GM04503 (cell line): ENCODE measurements at places on chromosomes 5 and 9.
A peak's percentile ranks its signal among the peaks of the same experiment; 100 is the strongest.

GRCh38 chr5:15959370-15960164, 220.0 kb downstream of the MARCHF11 start:
- DNase-seq = no peak

- DNase-seq = no peak
Observed at GRCh38 chr5:1341863-1342262, 3.0 kb downstream of the CLPTM1L start.

DNA sequence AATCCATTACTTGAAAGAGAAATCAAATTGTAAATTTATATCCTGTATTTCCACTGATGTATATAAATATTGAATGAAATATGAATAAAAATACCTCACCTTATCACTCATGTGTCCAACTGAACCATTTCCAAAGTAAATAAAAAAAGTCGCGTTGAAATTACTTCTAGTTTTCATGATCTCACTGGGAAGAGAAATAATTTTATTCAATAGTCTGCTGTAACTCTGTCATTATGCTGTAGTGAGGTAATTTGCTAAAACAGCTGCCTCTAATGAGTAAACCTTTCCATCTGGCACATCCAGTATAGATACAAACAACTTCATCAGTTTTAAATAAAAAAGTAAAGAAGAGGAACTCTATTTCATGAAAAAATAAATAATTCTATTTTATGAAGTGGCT, 611.5 kb downstream of the ZNF608 start:
- no peak for DNase-seq

DNA sequence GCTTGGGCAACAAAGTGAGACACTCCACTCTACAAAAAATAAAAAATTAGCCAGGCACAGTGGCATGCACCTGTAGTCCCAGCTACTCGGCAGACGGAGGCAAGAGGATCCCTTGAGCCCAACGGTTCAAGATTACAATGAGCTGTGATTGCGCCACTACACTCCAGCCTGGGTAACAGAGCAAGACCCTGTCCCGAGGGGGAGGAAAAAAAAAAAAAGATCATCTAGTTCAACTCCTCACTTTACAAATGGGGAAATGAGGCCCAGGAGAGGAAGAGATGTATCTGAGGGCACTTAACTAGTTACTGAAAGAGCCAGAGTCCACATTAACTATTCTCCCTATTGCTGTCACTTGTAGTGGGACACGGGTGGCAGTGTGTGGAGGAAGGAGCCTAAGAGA, 13.8 kb downstream of the PDCL start:
- no peak for DNase-seq

GRCh38 chr9:87878989-87879511, 3.6 kb upstream of the SPATA31E1 start:
- peak; percentile 49 for DNase-seq

GRCh38 chr9:33223696-33224095, 16.3 kb upstream of the SPINK4 start:
- DNase-seq = no peak

GRCh38 chr5:33725806-33726205, 166.0 kb downstream of the ADAMTS12 start:
- DNase-seq = peak; percentile 57

DNA sequence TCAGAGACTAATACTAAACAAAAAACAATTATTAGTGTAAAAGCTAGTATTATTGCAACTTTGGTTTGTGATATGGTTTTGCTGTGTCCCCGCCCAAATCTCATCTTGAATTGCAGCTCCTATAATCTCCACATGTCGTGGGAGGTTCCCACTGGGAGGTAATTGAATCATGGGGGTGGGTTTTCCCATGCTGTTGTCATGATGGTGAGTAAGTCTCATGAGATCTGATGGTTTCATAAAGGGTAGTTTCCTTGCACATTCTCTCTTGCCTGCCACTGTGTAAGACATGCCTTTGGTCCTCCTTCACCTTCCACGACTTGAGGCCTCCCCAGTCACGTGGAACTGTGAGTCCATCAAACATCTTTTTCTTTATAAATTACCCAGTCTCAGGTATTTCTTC, 325.9 kb upstream of the DAB2 start:
- DNase-seq = no peak

DNA sequence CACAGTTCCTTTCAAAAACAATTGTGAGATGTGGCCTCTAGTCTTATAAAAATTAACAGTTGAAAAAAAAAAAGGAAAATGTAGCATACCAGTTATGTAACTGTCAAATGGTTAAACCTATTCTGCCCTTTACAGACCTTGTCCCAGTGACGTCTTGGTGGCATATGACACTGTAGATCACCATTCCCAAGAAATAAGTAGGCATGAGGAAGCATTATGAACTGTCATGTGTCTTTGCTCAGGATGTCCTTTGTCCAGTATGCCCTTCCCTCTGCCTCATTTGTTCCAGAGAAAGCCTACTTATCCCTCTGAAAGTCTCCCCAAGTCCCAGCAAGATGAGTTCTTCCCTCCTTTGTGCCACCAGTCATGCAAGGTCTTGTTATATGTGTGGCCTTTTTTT, 63.2 kb downstream of the PAM start:
- no peak for DNase-seq

DNA sequence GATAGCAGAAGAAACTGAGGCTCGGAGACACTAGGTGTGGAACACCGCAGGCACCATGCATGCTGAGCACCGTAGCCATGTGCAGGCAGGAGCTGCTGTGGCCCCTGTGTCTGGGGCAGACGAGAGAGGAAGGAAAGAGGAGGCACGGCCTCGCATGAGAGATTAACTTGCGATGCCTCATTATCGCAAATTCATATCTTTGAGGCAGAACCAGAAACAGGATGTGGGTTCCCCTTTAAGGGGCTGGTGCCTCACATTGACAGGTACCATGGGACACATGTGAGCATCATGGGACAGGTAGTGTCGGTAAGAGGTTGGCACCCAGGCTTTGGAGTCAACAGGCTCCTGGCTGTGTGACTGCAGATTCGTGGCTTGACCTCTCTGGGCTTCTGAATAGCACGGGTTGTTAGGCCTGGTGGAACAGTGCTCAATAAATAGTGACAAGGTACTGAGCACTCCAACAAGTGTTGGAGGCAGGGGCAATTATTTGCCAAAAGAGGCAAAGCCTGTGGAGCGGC, 40.8 kb downstream of the NAIF1 start:
- no peak for DNase-seq

GRCh38 chr5:78647351-78647818, 1.2 kb downstream of the LHFPL2 start:
- no peak for DNase-seq

DNA sequence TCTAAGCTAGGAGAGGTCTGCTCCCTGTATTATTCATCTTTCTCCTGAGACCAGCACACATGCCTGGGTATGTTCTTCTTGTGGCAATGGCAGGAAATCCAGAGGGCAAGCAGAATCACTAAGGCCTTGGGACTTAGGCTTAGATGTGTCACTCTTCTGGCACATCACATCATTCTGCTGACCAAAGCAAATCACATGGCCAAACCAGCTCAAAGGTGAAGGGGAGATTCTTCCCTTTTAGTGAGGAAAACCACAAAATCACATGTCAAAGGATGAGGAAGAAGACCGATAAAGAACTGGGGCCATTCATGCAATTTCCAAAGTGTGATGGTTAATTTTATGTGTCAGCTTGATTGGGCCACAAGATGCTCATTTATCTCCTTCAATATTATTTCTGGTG, 5.7 kb upstream of the AGGF1 start:
- DNase-seq = no peak

DNA sequence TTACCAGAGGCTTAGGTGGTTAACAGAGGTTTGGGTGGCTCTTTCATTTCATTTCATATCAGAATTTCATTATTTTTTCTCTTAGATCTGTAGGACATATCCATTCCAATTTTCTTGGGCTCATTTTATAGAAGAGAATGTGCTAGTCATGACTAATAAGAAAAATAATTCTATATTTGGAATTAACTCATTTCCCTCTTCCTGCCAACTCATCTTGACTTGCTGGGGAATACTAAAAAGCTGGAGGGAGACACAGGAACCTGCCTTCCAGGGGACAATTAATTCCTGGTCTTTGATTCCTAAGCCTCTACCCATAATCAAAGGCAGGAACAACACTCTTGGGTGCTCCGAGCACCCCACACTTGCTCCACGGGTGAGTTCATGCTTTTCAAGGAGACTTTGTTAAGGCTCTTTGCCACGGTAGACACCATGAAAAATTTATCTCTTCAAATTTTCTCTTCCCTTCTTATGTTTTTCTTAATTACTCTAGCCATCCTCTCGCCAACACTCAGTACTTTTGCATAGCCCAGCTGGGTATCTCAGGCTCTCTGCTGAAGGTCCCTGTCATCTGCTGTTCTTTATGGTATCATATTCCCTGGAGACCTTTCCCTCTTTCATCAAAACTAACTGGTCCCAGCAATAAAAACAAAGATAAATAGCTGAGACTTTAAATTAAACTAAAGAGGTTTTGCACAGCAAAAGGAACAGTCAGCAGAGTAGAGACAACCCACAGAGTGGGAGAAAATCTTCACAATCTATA, 273.9 kb downstream of the NPR3 start:
- DNase-seq = no peak

DNA sequence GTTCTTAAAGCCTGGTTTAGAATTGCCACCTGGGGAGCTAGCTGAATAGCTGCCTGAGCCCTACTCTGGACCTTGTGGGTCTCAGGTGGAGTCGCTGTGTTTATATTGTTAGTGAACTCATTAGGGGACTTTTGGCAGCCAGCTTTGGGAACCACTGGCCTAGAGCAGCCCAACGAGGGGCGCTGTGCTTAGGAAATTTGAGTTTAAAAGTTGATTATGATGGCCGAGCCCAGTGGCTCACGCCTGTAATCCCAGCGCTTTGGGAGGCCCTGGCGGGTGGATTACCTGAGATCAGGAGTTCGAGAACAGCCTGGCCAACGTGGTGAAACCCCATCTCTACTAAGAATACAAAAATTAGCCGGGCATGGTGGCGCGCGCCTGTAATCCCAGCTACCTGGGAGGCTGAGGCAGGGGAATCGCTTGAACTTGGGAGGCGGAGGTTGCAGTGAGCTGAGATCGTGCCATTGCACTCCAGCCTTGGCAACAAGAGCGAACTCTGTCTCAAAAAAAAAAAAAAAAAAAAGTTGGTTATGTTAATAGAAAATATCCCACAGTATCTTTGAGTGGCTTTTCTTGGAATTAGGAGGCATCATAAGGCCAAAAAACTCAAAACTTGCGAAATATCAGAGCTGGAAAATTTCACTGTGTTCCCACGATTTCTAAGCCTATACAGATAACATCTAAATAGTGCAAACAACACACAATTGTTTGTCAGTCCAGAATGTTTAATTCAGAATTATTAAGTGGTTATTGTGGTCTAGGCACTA, 809 bp downstream of the MCCC2 start:
- no peak for DNase-seq

- DNase-seq = no peak
Observed at GRCh38 chr9:2128141-2128540, 113.0 kb downstream of the SMARCA2 start.
